AG08395 (cell line): ENCODE measurements at places on chromosomes 16 and 17.

DNA sequence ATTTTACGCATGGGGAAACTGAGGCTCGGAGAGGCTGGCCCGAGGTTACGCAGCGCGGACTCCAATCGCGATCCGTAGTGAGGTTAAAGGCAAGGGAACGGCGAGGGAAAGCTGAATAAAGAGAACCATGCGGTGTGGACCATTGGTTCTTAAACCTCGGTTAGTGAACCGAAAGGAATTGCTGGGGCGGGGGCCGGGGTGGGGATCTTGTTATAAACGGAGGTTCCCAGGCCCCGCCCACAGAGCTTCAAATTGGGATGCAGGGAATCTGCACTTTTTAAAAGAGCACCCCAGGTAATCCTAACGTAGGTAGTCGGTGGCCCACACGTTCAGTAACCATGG is 524 bp downstream of the IQCK start:
- DNase-seq = no peak

GRCh38 chr17:39769974-39770587 is 32.3 kb downstream of the GRB7 start:
- DNase-seq = no peak

GRCh38 chr16:89317101-89317671 is 99.7 kb downstream of the ZNF778 start:
- no peak for DNase-seq

DNA sequence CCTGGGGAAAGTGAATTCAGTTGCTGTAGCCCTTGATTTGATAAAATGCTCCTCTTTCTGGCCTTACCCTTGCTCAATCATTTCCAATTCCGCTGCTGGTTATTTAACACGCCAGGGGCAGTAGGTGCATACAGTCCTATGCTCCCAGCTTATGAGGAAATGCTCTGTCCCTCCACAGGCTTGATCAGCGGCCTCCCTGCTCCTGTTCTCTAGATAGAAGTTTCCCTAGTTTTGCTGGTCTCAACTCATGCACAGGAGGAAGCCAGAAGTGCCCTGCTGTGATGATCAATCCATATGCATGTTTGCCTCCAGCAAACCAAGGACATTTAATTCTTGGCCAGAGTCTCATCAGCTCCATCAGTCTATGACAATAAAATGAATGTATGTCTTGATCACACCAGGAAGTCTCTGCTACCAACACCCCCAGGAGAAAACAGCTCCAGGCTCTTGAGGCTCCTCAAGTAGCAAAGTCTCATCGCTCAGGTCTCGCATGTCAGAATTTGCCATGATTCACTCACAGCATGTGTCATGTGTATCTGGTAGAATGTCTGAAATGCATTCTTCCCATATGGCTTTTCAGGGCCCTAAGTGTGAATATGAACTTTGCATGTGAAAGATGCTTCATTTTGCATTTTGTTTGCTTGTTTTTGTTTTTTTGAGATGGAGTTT is 208.9 kb downstream of the CDH13 start:
- no peak for DNase-seq

DNA sequence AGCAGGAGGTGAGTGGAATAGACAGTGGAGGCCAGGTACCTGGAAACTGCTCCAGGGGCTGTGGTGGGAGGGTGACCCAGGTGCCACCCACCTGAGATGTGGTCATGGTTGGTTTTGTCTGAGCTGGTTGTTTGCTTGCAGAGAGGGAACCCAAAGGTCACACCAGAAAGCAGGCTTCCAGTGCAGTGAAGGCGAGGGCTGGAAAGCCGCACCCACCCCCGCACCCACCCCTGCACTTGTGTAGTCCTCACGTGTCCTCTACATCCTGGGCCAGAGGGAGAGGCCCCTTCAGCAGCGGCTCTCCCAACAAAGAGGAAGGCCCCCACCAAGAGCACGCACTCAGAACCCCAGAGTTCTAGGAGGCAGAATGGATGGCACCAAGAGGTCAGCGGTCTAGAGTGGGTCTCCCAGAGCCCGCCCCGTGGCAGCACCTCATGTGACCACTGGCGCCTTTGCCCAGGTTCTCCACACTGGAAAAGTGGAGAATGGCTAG is 92.6 kb upstream of the CBX4 start:
- DNase-seq = no peak

- DNase-seq = no peak
Observed at GRCh38 chr17:5431949-5432556, 6.9 kb downstream of the C1QBP start.

- no peak for DNase-seq
Observed at GRCh38 chr17:33596899-33597298, 303.8 kb upstream of the ASIC2 start.

DNA sequence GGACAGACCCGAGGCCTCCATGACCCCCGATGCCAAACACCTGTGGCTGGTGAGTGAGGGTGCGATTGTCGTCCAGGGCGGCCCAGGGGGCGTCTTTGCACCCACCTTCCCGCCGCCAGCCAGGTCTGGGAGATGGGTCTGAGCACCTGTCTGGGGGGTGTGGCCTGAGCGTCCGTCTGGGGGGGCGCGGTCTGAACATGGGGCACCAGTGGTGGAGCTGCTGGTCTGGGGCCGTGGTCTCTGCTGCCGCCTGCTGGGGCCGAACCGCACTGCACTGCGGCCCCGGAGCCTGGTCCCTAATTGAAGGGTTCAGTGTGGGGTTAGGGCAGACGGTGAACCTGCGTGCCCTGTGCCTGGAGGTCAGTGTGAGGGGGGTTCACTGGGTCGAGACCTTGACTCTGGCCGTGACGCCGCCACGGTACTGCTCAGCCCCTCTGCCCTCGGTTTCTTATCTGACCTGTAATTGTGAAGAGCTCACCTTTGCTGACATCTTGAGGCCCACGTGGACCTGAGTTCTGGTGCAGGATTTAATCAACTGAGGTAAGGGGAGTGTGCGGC is 12.6 kb upstream of the TCF25 start:
- peak; percentile 91 for DNase-seq

DNA sequence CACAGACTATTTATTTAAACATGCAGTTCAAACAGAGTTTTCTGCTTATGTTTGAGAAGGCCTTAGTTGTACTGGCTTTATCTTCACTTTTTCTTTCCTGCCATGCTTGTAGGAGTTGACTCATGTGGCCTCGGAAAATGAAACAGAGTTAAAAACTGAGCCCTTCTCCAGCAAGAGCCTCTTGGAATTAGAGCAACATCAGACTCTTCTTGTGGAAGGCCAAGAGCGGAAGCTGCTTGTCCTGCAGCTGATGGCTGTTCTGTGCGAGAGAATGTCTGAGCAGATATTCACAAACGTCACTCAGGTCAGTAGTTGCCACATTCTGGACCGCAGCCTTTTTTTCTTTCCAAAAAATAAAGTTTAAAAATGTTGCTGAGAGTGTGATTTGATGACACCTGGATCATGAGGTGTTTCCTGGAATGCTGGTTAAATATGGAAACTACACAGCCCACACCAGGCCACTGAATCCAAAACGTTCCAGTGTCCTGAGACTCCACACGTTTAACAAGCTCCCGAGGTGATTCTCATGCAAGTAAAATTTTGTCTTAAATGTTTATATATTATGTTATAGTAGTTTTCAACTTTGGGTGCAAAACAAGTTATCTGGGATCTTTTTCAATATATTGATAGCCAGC is 65.9 kb downstream of the TANGO6 start:
- DNase-seq = no peak

- peak; percentile 29 for DNase-seq
Observed at GRCh38 chr16:72291121-72291520, 119.2 kb upstream of the PMFBP1 start.

DNA sequence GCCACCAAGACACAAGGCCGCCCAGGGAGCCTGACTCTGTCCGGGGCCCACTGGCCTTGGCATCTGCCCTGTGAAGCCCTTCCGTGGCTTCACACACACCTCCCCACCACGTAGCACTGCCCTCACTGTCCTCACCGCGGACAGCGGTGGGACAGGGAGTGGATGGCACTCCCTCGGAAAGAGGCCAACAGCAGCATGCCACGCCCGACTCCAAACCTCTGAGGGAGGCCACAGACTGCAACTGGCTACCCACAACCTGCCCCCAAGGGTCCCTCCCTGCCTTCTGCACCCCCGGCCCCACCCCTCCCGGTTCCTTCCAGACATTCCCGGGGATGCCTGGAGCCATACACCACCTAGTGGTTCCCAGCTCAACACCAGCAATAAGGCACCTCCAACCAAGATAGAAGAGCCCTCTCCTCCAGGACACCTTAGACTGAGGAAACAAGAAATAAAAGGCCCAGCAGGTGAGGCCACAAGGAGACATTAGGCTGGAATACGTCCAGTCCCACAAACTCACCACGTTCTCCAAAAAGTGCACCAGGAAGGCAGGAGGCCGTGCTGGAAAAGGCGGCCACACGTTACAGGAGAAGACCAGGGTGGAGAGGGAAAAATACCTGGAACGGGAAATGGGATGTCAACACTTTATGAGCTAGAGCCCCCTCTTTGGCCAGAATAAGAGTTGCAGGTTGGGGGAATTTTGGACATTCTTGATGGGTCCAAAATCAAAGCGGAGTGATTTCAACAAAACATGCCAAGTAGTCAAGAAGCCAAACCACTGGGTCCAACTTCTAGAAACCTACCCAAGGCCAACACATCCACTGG is 310.0 kb downstream of the SOX9 start:
- no peak for DNase-seq

- DNase-seq = no peak
Observed at GRCh38 chr16:56549744-56550385, 15.0 kb upstream of the MT4 start.
